ENCODE measurements at places on chromosomes 4 and X.

DNA sequence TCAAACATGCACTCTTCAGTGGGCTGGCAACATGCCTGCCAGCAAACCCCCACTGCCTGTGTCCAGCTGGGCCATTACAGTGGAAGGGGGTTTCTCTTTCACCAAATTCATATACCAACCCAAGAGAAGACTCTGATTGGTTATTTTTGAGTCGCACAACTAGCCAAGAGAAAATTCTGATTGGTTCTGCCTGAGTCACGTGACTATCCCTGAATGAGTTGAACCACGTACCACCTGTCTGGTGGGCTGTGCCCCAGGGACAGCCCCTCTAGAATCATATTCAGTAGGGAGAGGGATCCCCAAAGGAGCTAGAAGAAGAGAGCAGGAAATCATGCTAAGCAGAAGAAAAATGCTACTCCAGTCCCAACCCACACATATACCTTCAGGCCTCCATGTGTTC, 313.1 kb downstream of the STK32B start:
- DNase-seq, result no peak

GRCh38 chr4:26468283-26468949, 21.9 kb downstream of the CCKAR start:
- DNase-seq, result no peak

GRCh38 chr4:78484574-78484973, 67.0 kb upstream of the ANXA3 start:
- DNase-seq, result no peak

DNA sequence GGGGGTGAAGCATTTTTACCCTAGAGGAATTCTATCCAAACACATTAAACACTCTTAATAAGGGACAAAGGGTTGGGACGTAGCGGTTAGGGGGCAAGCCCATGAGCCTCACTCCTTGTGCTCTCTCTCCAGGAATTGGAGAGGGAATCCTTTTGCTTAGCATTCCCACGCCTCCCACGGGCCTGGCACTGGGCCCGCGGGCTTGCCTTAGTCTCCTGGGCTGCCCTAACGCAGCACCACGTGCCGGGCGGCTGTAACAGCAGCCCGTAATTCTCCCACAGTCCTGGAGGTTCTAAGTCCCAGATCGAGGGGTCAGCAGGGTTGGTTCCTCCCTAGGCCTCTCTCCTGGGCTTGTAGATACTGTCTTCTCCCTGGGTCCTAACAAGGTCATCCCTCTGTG, 67.5 kb downstream of the TBL1X start:
- no peak for DNase-seq

GRCh38 chr4:156391325-156391653, 437.6 kb upstream of the CTSO start:
- no peak for DNase-seq

- DNase-seq, result no peak
Observed at GRCh38 chr4:153161226-153161963, 42.8 kb upstream of the TRIM2 start.

- DNase-seq, result no peak
Observed at GRCh38 chrX:148763896-148764295, 263.5 kb downstream of the AFF2 start.

DNA sequence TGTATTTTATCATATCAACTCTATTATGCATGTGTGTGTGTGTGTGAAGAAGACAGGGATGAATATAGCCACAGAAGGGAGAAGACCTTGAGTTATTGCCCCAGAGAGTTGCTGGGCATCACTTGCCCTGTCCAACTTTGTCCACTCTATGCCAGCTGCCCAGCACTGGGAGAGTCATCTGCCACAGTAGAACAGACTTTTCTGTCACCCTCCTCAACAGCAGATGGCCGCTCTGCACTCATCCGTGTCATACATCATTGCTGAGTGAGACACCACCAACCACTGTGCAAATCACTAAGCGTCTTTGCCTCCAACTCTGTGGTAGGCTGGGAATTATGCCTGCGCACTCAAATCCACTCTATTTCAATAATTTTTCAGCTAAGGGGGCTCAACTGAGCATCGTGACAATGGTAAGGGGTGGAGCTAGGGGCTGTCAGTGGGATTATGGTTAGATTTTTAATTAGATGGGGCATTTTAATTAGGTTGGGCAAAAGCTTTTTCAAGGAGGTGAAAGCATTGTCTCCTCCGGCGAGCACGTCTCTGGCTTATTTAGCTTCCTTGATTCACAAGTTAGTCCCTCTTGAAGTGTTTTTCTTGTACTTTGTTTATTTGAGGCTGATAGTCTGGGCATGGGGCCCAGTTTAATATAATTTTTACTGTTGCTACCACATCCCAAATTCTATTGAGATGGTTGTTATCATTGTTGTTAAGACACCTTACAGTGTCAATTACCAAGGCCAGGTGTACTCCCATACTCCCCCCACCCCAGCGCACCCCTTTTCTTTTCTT, 100.1 kb upstream of the KLF3 start:
- no peak for DNase-seq

DNA sequence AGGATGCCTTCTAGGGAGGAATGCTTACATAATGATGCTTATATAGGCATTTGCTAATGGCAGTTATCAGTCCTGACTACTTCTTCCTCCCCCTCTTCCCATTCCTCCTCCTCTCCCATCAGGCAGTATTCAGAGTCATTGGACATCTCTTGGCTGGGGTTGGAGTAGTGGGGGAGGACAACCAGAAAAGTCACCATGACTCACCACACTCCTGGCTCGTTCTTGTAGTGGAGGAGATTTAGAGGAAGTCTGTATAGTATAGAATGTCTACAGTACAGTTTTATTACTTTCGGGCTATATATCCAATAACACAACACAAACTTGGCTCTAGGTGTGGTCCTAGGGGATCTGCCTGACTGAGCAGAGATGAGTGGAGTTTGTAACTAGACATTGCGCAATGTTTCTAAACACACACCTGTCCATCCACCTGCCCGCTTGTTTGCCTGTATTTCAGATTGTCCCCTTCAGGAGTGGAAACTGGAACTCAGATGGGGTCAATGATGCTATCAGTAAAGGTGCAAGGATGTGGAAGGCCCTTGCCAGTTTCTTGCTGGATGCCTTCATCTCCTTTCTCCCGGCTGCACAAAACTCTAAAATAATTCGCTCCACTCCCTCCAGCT, 27.9 kb upstream of the KIAA1210 start:
- peak; percentile 18 for DNase-seq

- no peak for DNase-seq
Observed at GRCh38 chr4:167196344-167197012, 37.8 kb downstream of the SPOCK3 start.

DNA sequence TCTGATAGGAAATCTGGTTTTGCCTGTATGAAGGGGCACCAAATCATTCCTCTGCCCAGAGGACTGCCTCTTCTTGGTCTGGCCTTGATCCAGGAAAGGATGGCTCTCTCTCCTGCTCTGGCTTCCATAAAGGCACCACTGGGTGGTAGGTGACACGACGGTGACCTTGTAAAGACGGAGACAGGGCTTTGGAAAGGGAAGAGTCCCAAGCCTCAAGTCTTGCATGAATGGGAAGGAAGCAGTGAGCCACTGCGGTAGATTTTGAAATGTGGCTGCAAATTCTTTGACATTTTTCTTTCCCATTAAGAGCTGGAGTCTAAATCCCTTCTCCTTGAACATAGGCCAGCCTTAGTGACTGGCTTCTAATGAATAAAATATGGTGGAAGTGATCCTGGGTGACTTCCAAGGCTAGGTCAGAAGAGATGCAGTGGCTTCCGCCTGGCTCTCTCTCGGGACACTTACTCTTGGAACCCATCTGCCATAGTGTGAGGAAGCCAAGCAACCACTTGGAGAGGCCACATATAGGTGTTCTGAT, 347.4 kb downstream of the BCOR start:
- no peak for DNase-seq

GRCh38 chrX:47384502-47384901, 14.1 kb downstream of the ZNF157 start:
- DNase-seq, result peak; percentile 14

DNA sequence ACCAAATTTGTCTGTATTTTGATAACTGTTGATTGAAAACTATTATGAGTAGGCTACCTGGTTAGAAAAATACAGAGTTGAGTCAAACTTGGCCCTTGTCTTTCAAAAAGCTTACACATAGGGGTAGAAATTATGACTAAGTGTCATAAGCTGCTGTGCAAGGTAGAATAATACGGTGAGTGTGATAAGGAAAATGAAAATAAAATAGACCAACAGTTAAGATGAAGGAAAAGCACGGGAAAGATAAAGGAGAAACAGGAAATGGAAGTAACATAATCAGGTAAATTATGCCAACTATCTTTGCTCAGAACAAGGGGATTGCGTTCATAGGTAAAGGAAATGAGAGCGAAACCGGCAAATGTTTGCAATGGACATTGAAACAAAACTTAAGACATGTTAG, 302.5 kb downstream of the PCDH7 start:
- DNase-seq, result no peak

DNA sequence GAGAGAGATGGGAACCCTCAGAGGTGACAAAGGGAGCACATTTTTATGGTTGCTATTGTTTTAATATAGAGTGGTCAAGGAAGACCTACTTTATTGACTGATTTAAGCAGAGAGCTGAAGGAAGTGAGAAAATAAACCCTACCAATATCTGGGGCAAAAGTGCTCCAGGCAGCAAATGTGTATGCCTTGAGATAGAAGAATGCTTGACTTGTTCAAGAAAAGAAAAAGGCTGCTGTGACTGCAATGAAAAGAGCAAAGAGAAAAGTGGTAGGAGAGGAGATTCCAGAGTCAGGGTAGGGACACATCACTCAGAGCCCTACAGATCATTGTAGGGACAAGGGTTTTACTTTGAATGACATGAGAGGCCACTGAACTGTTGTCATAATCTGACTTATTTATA, 26.0 kb downstream of the STAP1 start:
- no peak for DNase-seq

DNA sequence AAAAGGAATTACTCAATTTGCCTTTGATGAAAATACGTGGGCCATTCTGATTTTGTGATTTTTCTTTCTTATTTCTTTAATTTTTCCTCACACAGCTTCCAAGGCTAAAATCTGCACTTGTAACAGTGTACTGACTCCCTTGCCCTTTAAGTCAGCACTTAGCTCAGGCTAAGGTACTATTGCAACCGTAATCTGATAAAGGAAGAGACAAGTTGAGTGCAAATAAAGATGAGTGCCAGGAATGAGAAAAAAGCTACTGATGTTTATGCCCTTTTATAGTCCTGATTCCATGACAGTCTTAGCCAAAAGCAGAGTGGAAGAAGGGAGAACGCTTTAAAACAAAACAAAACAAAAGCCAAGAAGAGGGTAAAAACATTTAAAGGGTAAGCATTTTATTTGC, 6.0 kb downstream of the DMD start:
- DNase-seq, result no peak
